ENCODE measurements at places on chromosomes 16 and 17. TPM values are rescaled to one million over a fixed set of nuclear protein-coding genes. Genes with fewer than 3 reads are reported as not detected.

Gene CES1
- 0.65 TPM for total RNA-seq

Gene CHP2
- total RNA-seq: not detected

Gene GUCY2D
- total RNA-seq: not detected

Gene MSLN
- 0.17 TPM for total RNA-seq

Gene RCVRN
- total RNA-seq: not detected

Gene ZNF594
- 1.7 TPM for total RNA-seq

Gene OR1A1
- total RNA-seq: not detected

All from dermis lymphatic vessel endothelial cell (primary cell).